ENCODE measurements at places on chromosomes 5 and 9.

DNA sequence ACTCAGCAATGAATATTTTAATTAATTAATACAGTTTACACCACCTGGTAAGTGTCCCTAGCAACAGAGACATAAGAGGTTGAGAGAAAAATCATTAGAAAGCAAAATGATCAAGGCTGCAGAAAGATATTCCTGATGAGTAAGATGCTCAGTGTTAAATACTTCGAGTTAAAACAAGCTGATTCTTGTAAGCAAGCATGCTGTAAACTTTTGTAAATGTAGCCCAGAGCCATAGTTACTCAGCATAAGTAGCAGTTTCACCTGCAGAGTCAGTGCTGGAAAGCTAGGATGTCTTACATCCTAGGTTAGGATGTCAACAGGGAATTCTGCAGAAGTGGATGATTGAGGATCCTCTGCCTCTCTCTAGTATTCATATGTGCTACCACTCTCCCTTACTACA, 4.2 kb downstream of the PRKACG start:
- no peak for DNase-seq

DNA sequence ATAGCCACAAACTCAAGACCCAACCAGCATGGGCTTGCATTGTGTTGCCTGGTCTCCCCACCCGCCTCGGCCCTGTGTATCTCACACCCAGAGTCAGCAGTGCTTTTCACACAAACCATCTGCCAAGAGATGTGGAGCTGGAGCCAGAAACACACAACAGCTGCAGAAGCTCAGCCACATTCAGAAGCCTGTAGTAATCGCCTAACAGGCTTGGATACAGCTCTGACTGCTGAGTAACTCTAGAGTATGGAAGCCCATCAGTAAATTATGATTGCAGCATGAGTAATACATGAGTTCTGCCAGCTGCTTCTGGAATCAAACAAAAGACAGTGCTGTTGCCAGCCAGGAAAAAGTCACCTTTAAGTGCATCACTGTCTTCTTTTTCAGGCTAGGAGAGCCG, 16.0 kb downstream of the TEK start:
- DNase-seq, result no peak

DNA sequence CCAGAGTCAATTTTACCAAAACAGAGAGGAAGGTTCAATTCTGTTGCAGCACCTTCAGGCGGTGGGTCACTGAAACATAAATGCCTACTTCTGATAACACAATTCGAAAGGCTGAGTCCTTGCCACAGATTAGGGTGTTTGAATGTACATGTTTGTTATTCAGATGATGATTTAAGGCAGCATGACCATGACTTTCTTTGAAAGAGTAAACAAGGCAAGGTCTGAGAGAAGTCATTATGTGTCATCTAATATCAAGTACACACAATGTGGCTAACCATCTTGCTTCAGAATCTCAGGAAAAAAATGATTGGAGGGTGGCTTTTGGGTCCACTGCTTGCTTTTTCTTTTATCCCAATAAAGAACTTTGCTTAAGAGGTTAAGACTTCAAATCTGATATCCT, 457.5 kb downstream of the TAF11L14 start:
- no peak for DNase-seq

GRCh38 chr9:132639322-132639721, 30.5 kb downstream of the DDX31 start:
- DNase-seq, result no peak

DNA sequence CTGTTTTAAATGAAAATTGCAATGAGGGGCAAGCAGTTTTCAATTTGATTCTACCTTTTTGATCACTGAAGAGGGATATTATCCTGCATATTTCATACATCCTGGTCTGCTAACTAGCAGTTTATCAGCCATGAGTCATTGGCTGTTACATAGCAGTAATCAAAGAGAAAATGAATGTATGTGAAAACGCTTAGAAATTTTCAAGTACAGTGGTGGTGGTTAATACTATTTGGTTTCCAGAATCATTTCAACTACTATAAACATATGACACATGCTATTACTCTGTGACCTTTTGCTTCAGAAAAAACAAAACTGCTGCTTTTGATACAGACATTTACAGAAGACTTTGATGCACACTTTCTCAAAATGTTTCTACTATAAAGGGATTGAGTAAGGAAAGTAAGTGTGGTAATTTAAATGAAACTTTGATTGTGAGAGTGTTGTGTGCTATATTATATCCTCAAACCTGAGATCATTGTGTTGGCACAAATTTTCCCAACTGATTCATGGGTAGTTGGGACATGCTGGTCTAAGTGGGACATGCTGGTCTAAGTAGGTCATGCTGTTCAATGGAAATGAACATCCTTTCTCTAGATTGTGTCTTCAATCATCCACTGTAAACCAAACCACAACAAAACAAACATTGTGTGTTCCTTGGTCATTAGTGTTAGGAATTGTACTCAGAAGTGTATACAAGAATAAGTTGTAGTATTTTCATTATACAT, 5.1 kb downstream of the RNF14 start:
- no peak for DNase-seq

- no peak for DNase-seq
These were observed 12.0 kb downstream of the NIPSNAP3B start for GRCh38 chr9:104775976-104776375.

GRCh38 chr5:16082053-16082452, 97.5 kb downstream of the MARCHF11 start:
- no peak for DNase-seq

- DNase-seq, result no peak
These were observed 171.5 kb downstream of the SSBP2 start for GRCh38 chr5:81579262-81579924.

DNA sequence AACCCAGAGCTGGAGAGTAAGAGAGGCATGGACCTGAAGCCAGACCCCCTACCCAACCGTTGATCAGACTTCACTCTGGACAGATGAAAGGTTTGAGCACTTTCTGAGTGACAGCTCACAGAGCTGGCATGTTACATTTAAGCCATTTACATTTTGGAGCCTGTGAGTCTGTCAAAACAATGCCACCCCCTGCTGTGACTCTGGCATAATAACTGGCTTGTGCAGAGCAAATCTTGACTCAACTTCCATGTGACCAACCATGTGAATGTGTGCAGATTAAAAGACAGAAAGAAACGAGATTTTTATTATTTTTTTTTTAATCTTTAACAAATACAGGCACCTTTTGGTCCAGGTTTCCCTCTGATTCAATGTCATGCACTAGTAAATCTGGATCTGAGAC, 48.5 kb downstream of the MFAP3 start:
- DNase-seq, result no peak

DNA sequence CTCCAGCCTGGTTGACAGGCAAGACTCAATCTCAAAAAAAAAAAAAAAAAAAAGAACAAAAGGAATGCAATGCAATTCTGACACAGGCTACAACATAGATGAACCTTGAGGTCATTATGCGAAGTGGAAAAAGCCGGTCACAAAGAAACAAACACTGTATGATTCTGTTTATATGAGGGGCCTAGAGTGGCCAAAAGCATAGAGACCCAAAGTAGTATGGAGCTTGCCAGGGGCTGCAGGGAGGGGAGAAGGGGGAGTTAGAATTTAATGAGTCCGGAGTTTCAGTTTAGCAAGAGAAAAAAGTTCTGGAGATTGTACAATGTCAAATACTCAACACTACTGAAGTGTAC, 33.2 kb upstream of the ASS1 start:
- no peak for DNase-seq

DNA sequence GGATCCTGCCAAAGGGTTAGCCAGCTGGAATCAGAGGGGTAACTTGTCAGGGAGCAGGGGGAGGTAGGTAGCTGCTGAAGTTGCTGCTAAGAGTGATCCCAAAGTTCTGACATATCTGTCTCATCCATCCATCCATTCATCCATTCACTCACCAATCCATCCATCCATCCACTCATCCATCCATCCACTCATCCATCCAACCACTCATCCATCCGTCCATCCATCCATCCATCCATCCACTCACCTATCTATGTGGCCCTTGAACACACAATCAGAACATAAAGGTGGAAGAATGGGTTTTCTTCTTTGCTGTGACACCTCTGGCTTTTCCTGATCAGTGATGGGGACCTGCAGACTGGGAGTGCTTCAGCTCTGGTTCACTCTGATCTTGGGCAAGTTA, 3.0 kb upstream of the C5orf52 start:
- no peak for DNase-seq

DNA sequence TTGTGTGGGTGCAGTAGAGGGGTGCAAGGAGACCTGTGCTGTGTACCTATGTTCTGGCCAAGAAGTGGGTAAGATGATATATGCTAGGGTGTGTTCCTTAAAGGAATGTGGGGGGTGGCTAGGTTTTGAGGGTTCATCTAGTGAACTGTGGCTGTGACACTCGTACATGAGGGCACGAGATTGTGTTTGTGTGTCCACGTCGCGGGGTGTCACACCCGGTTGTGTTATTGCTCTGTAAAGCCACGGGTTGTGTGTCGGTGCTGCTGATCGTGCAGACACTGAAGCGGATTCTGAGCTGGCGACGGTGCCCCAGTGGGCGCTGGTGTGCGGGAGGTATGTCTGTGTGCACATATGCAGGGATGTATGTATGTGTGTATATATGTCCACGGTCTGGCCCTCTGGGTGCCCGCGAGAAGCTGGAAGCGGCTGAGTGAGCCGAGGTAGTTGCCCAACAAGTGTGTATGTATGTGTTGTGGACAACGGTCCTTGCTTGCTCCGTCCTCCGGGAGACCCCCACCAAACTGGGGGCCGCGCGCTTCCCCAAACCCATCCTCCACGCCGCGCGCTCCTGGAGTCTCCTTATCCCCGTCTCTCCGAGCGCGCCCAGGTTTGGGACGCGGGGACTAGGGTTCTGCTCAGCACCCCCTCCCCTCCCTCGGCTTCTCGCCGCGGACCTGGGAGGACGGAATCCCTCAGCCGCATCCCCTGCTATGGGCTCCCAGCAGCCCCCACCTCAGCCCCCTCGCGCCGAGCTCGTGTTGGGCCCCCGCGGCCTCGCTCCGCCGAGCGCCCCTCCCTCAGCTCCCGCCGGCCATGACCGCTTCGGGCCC, 639 bp downstream of the PCDH1 start:
- DNase-seq, result no peak

GRCh38 chr5:54285686-54286085, 24.7 kb downstream of the ARL15 start:
- no peak for DNase-seq

DNA sequence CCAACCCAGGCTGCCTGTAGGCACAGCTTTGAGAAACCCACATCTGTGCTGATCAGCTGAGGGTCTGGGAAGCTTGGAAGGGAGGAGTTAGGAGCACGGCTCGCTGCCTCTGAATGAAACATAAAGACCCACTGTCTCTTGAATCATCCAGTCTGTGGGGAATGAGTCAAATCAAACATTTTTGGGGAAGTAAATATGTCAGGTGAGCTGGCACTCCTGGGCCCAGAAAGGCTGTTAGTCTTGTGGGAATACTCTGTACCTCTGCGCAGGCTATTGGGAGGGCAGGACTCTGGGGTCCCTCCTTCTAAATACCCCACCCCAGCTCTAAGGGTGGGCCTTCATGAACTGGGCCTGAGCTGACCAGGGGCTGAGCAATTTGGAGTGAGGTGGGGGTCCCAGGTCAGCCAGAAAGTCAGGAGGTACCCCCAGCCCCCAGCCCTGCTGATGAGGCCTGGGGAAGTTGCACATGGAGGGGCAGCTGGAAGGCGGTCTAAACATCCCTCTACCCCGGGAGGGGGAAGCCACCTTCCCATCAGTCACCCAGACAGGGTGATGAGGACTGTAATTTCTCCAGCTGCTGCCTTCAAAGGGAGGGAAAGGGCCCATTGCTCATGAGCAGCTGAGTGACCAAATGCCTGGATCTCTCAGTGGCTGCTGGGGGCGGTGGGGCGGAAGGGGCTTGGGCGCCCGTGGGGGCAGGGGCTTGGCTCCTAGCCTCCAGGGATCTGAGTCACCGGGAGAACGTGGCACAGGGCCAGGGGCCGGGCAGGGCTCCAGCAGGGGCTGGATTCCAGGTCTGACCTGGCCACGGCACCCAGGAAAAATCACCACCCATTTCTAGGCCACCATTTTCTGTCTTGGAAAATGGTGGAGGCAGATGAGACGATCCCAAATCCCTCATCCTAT, 10.8 kb downstream of the FIBCD1 start:
- no peak for DNase-seq

DNA sequence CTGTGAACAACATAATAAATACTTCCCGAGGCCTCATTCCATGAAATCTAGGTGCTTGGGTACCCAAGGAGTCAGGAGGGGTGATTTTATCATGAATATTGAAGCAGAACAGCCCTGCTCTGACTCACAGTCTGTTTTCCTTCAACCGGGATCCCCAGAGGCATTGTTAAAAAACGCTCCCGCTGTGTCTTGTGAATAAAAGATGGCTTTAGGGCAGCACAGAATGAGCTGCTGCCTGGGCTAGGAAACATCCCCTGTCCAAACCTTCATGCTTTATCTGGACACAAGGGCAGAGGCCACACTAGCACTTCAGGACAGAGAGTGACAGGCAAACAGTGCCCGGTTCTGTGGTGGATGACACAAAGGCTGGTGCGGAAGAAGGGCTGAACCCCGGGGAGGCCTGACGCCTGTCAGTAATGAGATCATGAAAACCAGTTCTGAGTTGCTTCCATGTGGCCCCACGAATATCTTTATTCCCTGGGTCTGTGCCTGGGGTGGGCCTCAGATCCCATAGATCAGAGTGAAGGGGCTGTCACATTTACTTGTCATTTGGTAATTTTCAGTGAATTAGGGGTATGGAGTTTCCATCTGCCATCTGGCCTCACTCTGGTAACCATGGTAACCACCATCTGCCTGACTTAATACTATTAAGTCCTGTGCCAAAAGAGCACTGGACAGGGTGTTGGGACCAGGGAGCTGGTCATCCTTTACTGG, 2.6 kb downstream of the IGFBPL1 start:
- no peak for DNase-seq

Data from activated T-helper 1 cell treated with Interleukin-2 at 50 U/mL for 16 hours (primary cell).